ENCODE measurements at places on chromosomes 6 and 20.

- DNase-seq, result no peak
These were observed 475.7 kb downstream of the CD83 start for GRCh38 chr6:14593286-14593685.

DNA sequence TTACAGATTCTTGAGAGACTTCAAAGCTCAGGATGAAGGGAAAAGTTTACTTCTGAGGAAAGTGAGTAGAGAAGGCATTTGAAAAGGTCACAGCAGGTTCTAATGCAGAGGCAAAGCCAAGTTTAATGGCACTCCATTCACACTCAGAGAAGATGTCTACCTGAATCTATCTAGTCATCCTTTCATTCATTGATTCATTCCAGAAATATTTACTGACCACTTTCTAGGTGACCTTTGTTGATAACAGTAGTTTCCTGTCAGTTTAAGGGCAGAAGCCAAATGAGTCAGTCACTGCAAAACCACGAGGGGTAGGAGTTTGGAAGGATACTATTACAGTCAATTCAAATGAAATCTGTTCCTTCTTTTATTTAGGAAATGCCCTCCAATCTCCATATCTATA is 30.8 kb downstream of the FBXO5 start:
- no peak for DNase-seq

GRCh38 chr6:35312807-35313206 is 15.2 kb downstream of the DEF6 start:
- no peak for DNase-seq

- DNase-seq, result no peak
These were observed 4.5 kb downstream of the SNAI1 start for GRCh38 chr20:49987015-49987867.

GRCh38 chr6:157244175-157244574 is 79.1 kb downstream of the TMEM242 start:
- DNase-seq, result no peak

DNA sequence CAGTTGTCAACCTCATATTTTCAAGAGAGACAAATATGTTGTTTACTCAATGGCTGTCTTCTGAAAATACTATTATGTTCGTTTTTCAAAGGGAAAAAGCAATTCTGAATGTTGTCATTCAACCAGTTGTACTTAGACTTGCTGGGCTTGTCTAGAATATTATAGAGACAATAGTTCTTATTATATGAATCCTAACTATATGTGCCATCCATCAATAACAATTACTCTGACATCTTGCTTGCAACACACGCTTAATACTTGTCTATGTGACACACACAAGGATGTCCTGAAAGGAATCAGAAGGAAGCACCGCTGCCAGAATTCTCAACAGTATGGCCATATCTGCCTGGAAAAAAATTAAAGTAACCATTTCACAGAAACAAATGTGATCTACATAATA is 283.3 kb upstream of the NRSN1 start:
- no peak for DNase-seq

DNA sequence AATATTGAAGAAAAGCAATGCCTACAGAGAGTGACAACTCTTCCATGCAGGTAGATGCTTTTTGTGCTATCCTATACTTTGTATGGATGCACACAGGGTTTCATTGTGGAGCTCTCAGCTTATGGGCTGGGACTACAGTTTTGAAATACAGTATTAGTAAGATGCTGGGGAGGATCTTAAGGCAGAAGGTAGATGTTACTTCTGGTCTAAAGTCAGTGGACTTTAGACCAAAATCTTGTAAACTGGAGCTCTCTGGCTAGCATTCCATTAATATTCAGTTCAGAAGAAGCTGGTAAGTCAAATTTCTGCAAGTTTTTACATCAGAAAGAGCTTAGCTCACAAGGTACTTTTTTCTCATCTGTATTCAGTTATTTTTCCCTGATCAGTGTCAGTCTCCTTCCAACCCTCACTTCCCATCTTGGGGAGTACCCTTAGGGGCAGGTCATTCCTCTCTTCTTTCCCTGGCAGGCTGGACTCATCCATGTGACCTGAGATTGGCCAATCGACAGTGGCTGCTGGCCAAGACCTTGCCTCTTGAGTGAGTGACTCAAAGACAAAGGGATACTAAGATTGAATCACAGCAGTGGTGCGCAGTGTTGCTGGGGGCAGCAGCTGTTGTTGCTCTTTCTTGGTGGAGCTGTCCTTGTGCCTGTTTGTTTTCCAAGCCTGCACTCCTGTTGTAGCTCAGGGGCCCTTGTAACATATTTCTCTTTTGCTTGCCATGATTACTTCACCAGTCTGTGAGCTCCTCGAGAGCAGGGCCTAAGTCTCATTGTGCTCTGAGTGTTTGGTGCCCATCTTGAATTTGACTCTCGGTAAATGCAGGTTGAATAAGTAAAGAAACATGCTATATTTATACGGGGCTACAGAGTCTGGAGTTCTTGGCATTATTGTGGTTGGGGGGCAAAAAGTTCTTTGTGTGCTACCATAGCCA is 2.8 kb upstream of the PHF20 start:
- peak; percentile 18 for DNase-seq

GRCh38 chr6:109961611-109962041 is 16.5 kb upstream of the GPR6 start:
- DNase-seq, result no peak

DNA sequence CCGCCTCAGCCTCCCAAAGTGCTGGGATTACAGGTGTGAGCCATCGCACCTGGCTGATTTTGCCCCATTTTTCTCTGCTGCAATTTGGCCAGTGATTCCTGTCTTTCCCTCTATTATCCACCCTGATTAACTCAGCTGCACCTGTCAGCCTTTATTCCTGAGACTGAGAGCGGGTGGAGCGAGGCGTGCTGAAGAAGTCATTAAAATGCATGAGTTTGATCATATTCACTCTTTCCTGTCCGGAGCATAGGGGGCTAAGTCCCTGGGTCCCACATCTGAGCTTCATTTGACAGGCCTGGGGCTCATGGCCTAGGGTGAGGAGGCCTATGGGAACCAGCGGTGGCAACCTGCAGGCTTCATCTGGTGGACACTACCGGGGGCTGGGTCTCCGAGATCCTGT is 25.7 kb upstream of the CTNNBL1 start:
- DNase-seq, result no peak

DNA sequence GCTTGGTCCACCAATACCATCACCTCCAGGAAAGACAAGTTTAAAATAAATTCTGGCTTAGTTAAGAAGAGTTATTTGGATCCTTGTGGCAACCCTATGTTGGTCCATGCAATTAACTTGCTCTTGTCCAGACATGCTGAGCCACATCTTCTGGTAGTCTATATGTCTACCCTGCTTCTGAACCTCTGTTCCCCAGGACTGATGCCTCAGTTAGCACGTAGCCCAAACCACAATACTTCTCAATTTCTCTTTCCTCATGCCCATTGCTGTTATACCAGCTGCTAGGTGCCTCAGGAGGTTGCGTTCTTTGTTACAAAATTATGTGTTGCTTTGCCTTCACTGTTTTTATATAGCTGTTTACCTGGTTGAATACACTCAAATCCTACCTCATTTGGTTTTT is 116.4 kb upstream of the KCNQ5 start:
- no peak for DNase-seq

DNA sequence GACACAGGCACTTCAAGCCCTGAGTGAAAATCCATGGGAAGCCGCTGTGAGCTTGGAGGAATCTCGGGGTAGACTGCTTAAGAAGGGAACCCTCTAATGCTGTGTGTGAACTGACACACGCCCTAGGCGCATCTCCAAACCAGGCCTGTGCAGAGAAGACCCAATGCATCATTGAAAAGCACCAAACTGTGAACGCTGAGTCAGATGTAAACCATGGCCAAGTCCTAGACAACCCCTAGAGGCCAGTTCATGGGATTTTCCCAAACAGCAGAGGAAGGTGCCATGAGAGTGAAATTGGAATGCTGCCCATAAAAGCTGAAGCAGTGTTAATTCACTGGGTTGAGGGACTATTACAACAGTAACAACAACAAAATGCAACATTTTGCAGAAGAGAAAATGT is 296.5 kb downstream of the SMOC2 start:
- DNase-seq, result no peak

- DNase-seq, result no peak
These were observed 28.1 kb downstream of the RWDD2A start for GRCh38 chr6:83221276-83221675.

- no peak for DNase-seq
These were observed 47.2 kb downstream of the MUC22 start for GRCh38 chr6:31057426-31058003.

- DNase-seq, result no peak
These were observed 2.0 kb downstream of the SOX4 start for GRCh38 chr6:21595285-21596144.

DNA sequence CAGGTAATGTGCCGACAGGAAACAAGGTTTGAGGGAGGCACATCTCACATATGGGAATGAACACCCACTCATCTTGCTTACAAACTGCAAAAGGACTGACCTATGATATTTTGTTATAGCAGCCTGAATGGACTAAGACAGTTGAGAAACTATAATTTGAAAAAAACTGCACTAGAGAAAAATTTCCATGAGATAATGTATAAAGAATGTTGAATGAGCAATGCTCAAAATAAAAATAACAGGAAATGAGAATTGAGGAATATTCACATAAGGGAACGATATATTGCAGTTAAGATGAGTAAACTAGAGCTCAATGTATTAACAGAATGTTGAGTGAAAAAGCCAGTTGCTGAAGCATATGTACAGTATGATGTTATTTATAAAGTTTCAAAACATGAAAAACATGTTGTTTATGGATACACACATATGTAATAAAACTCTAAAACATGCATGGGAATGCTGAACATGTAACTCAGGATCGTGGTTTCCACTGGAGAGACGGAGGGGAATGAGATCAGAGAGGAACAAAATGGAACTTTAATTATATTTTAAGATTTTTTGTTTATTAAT is 6.3 kb upstream of the TBC1D22B start:
- no peak for DNase-seq

DNA sequence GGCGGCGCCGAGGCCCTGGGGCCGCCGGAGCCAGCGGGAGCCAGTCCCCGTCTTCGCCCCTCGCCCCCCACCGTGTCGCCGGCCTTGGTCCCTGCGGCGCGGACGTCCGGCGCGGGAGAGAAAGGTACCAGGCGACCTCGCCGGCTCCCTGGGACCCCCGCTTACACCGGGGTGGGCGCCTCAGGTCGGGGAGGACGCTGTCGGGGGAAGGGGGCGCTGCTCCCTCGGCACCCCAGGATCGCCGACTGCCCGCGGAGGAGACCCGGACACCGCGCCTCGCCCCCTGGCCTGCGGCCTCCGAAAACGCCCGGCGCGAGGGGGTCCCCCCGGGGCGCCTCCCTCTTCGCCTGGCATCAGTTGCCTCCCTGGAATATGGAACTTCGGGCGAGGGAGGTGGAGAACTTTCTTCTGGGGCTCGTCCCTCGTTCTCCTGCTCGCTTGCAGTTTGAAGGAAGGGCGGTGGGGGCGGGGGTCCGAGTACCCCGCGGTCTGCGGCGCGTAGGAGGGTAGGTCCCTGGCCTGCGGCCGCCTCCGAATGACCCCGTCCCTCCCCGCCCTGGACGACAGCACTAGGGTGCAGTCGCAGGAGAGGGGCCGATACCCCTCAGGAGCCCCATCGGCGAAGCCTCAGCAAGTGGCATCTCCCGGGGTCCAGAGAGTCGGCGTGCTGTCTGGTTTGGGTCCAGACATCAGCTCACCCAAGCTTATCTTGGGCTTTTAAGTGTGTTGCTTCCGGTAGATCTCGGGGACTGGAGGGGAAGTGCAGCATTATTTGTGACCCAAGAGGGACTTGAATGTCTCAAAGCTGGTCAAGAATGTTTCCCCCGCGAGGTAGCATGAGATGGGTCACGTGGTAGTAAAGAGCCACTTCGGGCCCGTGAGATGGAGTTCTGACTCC is 549 bp downstream of the ANKRD6 start:
- DNase-seq, result no peak

DNA sequence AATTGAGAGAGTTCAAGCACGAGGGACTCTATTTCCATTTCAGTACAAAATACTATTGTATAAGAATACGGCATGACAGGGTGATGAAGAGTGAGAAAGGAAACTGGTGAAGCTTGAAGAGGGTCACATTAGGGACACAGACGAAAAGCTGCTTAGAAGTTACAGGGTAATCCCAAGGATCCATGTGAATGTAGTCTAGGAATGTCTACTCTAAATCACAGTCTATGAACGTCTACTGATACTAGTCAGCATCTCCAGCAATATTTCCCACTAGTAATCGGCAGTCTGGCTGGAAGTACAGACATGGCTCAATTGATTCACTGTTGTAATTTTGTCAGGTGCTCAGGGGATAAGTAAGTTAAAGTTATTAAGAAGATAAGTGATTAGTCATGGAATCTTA is 156.4 kb downstream of the ASCC3 start:
- DNase-seq, result no peak

GRCh38 chr6:12232339-12232738 is 57.8 kb upstream of the EDN1 start:
- DNase-seq, result no peak

DNA sequence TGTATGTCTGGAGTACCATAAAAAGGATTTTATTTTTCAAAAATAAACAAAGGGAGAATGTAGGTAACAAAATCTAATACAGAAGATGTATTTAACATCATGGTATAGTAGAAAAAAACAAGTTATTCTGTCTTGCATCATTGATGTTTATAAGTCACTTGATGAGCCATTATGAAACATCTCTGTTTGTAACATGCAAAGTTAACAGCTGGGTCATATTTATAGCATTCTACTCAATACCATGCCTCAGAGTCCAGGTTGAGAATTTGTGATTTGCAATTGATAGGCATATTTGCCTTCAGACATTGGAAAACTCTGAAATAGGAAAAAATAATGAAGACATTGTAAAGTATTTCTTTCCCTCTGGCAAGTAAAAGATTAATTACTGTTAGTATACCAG is 52.3 kb upstream of the IL20RA start:
- no peak for DNase-seq

DNA sequence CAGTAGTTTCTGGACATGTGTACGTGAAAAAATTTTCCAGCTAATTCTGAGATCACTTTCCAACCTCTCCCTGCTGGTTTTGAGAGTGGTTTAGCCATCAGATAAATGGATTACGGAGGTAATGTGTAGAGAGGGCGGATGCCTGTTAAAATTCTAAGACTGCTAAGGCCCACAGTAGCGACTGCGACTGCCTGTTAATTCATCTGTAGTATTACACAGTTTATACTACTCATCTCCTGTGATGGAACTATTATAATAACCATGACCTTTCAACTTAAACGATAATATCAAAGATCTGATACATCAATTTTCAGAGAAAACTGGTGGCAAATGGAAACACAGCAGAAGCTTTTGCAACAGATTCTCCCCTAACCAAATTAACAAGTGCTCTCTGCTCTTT is 102.3 kb downstream of the IRF4 start:
- no peak for DNase-seq

DNA sequence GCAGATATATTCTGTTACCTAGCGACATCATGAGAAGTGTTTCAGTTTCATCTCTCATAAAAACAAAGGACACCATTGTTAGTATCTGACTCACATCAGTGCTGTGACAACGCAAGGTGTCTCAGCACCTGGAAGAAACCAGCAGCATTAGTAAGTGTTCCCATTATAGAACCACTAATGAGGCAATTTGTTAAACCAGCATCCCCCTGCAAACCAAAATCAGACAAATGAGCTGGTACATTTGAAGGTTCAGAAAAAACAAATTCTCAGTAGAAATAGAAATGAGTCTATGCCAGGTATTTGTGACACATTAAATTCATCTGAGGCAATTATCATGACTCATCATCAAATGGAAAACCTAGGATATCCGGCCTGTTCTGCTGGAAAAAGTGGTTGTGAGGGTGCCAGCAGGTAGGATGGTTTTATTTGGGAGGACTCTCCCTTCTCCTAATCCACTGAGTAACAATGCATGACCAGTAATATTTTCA is 151.7 kb downstream of the TMEM200A start:
- no peak for DNase-seq

Measured in stimulated activated CD8-positive, alpha-beta memory T cell treated with anti-CD3 and anti-CD28 coated beads, Interleukin-7, amount 100 ng/mL, for 24 hours (primary cell).